HFFc6 (cell line): ENCODE measurements at places on chromosomes 1 and 21.

DNA sequence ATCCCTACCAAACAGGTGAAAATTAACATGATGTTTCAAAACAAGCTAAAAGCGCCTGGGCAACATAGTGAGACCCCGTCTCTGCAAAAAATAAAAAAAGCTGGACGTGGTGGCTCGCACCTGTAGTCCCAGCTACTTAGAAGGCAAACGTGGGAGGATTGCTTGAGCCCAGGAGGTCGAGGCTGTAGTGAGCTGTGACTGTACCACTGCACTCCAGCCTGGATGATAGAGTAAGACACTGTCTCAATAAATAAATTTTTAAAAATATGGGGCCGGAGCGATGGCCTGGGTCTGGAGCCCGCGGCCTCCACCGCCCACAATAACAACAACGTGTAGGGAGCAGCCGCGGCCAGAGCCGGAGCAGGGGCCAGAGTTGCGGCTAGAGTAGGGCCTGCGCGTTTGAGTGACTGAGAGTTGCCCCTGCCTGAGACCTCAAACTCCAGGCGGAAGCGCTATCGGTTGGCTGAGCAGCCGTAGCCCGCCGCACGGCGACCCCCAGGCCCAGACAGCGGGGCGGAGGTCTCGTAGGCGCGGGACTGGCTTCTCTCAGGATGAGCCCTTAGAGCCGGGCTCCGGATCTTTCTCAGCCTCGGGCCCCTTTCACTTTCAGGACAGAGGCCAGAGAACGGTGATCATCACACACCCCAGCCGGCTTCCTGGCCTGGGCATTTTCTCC, 41.4 kb downstream of the ZMYM1 start:
- peak overlapping the region; percentile 37 for H3K4me3 ChIP-seq
- no peaks in the 10 kb centered on the region for H3K27me3 ChIP-seq
- peaks cover 12% of the 10 kb centered on the region; the same call in 1 of the 2 replicates for H3K4me1 ChIP-seq
- H3K36me3 ChIP-seq: peaks cover 4% of the 10 kb centered on the region
- H3K27ac ChIP-seq: no peak overlapping the region

GRCh38 chr1:110565565-110565964, 40.6 kb downstream of the KCNA2 start:
- H3K36me3 ChIP-seq: no peaks in the 10 kb centered on the region
- H3K4me1 ChIP-seq: no peaks in the 10 kb centered on the region
- peaks cover 53% of the 10 kb centered on the region for H3K27me3 ChIP-seq

- H3K4me1 ChIP-seq: peaks cover 71% of the 10 kb centered on the region
- peaks cover 13% of the 10 kb centered on the region for H3K36me3 ChIP-seq
- DNase-seq: no peak
- H3K4me3 ChIP-seq: no peak overlapping the region
- H3K27ac ChIP-seq: peak overlapping the region; percentile 83
Observed at GRCh38 chr1:55632906-55633305, 417.7 kb upstream of the USP24 start.

DNA sequence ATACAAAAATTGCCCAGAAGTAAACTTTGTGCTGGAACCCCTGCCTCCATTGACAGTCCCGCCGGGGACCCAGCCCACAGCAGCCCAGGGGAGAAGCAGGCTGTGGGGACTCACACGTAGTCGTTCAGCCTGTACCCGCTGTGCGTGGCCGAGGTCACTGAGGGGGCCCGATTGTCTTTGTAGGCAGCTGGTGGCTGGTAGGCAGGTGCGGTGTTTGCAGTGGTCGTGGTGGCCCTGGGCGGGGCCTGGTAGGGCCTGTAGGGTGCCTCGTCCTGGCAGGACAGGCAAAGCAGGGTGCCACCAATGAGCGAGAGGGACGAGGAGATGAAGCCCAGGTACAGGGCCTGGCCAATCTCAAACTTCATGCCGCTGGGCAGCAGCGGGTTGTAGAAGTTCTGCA, 19.1 kb downstream of the CLDN14 start:
- no peak overlapping the region for H3K4me3 ChIP-seq
- peaks cover 8% of the 10 kb centered on the region; the same call in 1 of the 2 replicates for H3K27me3 ChIP-seq
- H3K27ac ChIP-seq: no peak overlapping the region
- no peaks in the 10 kb centered on the region for H3K36me3 ChIP-seq
- no peak for DNase-seq

DNA sequence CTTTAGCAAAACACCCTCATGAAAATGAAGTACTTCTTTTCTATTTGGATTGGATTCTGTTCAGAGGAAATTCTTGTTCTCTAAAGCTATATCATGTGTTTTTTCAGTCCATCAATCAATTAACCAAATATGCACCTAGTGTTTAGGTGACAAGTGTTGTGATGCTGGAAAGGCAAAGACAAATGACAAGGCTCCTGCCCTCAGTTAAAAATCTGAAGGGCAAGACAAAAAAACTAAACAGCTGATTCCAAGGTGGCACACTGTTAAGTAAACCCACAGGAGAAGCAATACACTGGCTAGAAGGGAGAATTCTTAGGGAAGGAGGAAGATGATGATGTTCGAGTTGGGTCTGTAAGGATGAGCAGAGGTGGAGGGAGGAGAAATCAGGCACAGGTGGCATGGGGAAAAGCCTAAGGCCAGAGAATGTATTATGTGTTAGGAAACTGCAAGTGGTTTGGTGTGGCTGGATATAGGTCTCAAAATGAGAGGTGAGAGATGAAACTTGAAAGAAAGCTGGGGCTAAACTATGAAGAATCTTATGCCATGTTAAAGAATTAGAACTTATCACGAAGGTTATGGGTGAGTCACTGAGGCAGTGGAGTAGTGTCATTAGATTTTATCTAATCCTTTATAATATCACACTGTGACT, 51.8 kb upstream of the GFI1 start:
- peak; percentile 40 for DNase-seq
- no peaks in the 10 kb centered on the region for H3K27me3 ChIP-seq
- H3K4me1 ChIP-seq: peaks cover 35% of the 10 kb centered on the region
- H3K27ac ChIP-seq: peak overlapping the region; percentile 37
- 0 out of 2 replicates have a peak overlapping the region, but pooled peaks have one; percentile 16 for H3K4me3 ChIP-seq

- no peak overlapping the region for H3K27ac ChIP-seq
- H3K36me3 ChIP-seq: peaks cover 17% of the 10 kb centered on the region
- H3K27me3 ChIP-seq: peaks cover 14% of the 10 kb centered on the region
Observed at GRCh38 chr21:45401916-45402900, 2.8 kb upstream of the COL18A1 start.

- no peak overlapping the region for H3K4me3 ChIP-seq
- no peaks in the 10 kb centered on the region; the same call in 1 of the 2 replicates for H3K36me3 ChIP-seq
- no peak overlapping the region for H3K27ac ChIP-seq
- no peaks in the 10 kb centered on the region for H3K4me1 ChIP-seq
Observed at GRCh38 chr1:4880626-4881025, 226.2 kb downstream of the AJAP1 start.

- 0 out of 2 replicates have a peak, but pooled peaks cover 5% of the 10 kb centered on the region for H3K36me3 ChIP-seq
- H3K27me3 ChIP-seq: no peaks in the 10 kb centered on the region; the same call in 1 of the 2 replicates
- no peak overlapping the region for H3K27ac ChIP-seq
- H3K4me3 ChIP-seq: no peak overlapping the region
- DNase-seq: no peak
Observed at GRCh38 chr1:234408757-234409156, 35.5 kb downstream of the COA6 start.

DNA sequence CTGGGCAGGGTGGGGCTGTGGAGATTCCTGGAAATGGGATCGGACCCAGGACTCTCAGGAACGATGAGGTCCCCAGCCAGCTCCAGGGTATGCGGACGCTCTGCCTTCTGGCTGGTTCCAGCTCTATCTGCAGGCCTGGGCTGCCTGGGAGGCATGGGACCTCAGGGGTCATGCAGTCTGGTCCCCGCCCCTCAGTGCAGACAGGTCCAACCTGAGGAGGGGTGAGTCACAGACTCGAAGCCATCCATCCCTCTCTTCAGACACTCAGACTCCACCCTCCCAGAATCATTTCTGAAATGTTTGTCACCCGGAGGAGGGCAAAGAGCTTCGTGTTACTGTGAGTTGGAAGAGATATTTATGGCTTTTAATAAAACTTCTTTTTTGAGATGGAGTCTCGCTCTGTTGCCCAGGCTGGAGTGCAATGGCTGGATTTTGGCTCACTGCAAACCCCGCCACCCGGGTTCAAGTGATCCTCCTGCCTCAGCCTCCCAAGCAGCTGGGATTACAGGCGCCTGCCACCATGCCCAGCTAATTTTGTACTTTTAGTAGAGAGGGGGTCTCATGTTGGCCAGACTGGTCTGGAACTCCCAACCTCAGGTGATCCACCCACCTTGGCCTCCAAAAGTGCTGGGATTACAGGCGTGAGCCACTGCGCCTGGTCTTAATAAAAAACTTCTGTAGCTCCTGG, 5.9 kb upstream of the MYOM3 start:
- H3K36me3 ChIP-seq: no peaks in the 10 kb centered on the region
- peaks cover 11% of the 10 kb centered on the region for H3K4me1 ChIP-seq
- DNase-seq: peak; percentile 60
- H3K27ac ChIP-seq: no peak overlapping the region

- H3K27ac ChIP-seq: no peak overlapping the region
- no peaks in the 10 kb centered on the region for H3K4me1 ChIP-seq
- no peaks in the 10 kb centered on the region; the same call in 1 of the 2 replicates for H3K27me3 ChIP-seq
- DNase-seq: no peak
- no peak overlapping the region for H3K4me3 ChIP-seq
Observed at GRCh38 chr1:34125721-34126380, 39.2 kb downstream of the CSMD2 start.

- no peaks in the 10 kb centered on the region for H3K27me3 ChIP-seq
Observed at GRCh38 chr1:6794164-6794563, 8.9 kb downstream of the CAMTA1 start.

GRCh38 chr1:152160576-152160975, 1.5 kb upstream of the RPTN start:
- H3K4me3 ChIP-seq: no peak overlapping the region
- peaks cover 13% of the 10 kb centered on the region for H3K27me3 ChIP-seq
- no peak for DNase-seq
- peaks cover 17% of the 10 kb centered on the region for H3K4me1 ChIP-seq

- peak overlapping the region; percentile 90 for H3K27ac ChIP-seq
- H3K4me1 ChIP-seq: peaks cover 38% of the 10 kb centered on the region
- peak overlapping the region; percentile 92 for H3K4me3 ChIP-seq
- DNase-seq: no peak
Observed at GRCh38 chr1:10398278-10398733, 558 bp upstream of the PGD start.

GRCh38 chr1:237953238-237953637, 62.5 kb upstream of the ZP4 start:
- H3K36me3 ChIP-seq: no peaks in the 10 kb centered on the region; the same call in 1 of the 2 replicates
- no peaks in the 10 kb centered on the region for H3K4me1 ChIP-seq
- H3K27ac ChIP-seq: no peak overlapping the region
- no peaks in the 10 kb centered on the region for H3K27me3 ChIP-seq
- DNase-seq: peak; percentile 6

- peaks cover 3% of the 10 kb centered on the region for H3K27me3 ChIP-seq
- no peak overlapping the region for H3K27ac ChIP-seq
- no peak for DNase-seq
- no peak overlapping the region for H3K4me3 ChIP-seq
Observed at GRCh38 chr1:245336149-245336983, 181.6 kb downstream of the KIF26B start.

- no peaks in the 10 kb centered on the region for H3K36me3 ChIP-seq
- no peaks in the 10 kb centered on the region for H3K4me1 ChIP-seq
Observed at GRCh38 chr21:31900121-31900895, 27.5 kb downstream of the HUNK start.

DNA sequence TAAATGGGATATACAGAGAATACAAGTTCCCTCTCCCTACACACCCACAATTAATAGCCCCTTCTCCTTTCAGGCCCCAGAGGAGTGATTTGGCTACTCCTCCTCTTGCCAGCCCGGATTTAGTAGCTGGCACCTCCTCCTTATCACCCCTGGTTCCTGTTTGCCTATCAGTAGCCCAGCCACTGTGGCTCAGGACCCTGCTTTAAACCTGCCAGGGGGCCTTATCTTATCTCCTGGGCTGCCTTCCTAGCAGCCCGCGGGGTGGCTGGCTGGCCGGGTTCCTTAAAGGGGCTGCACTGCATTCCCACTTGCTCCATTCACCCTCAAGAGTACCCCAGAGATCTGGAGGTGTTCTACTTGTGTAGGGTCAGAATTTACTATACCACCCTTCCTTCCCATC, 70.4 kb downstream of the PLEKHA6 start:
- peaks cover 13% of the 10 kb centered on the region for H3K27me3 ChIP-seq
- H3K4me3 ChIP-seq: no peak overlapping the region
- DNase-seq: no peak
- H3K4me1 ChIP-seq: peaks cover 50% of the 10 kb centered on the region

- H3K36me3 ChIP-seq: peaks cover 12% of the 10 kb centered on the region
- H3K27ac ChIP-seq: no peak overlapping the region
- DNase-seq: no peak
- no peak overlapping the region for H3K4me3 ChIP-seq
Observed at GRCh38 chr1:55061706-55062321, 22.5 kb downstream of the PCSK9 start.

DNA sequence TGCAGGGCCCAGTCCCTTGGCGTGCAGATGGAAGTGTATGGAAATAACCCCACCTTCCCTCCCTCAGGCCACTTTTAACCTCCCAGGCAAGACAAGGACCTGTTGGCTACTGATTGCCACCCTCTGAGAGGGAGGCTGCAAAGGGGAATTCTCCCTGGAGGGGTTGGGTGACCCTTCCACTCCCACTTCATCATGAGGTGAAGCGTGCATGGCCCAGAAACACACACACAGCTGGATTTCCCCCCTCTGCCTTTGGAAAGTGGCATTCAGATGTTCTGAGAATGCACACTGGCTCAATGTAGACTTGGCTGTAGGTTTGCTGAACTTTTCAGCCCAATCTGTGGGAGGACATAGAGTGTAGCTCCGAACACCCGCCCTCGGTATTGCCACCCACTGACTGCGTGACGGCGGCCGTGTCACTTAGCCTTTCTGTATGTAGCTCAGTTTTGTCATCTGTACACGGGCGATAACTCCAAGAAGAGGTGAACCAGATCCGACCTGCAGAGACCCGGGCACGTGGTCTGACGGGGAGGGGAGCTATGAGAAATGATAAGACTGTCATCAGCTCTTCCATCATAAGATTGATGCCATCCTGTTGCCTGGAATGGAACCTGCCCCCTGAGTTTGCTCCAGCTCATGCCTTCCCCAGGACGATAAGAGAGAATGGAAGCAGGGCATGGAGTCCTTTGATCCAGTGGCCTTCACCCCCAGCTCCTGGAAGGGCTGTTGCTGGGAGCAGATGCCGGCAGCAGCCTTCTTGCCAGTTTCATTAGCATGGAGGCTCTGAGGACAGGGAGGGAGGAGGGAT, 19.3 kb downstream of the MIIP start:
- peaks cover 7% of the 10 kb centered on the region for H3K4me1 ChIP-seq
- H3K4me3 ChIP-seq: no peak overlapping the region
- DNase-seq: no peak
- no peak overlapping the region for H3K27ac ChIP-seq

DNA sequence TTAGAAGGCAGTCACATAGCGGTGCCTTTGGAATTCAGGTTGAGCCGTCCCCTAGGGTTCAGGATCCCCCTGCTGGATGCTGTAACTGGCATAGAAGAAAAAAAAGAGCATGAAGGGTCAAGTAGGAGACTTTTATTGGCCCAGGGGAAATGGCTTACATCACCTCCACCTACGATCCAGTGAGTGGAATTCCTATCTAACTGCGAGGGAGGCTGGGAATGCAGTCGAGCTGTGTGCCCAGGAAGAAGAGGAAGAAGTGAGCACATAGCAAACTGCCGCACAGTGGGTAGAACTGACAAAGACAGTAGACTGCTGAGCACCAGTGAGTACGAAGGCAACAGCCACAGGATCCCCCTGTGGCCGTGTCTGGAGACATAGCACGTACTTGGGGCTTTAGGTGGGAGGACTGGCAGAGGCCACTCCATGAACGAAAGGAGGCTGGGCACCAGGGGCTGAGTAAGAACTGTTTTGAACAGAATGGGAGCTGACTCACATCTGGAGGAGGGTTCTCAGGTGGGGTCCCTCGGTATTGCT, 79.2 kb downstream of the RNF220 start:
- H3K27ac ChIP-seq: no peak overlapping the region; the same call in 1 of the 2 replicates
- peaks cover 30% of the 10 kb centered on the region for H3K27me3 ChIP-seq
- peaks cover 30% of the 10 kb centered on the region for H3K4me1 ChIP-seq
- no peak overlapping the region for H3K4me3 ChIP-seq
- H3K36me3 ChIP-seq: no peaks in the 10 kb centered on the region
